Epithelial cell of esophagus (primary cell): ENCODE measurements at places on chromosomes 3 and 15.

GRCh38 chr3:157261000-157261399 is 101.1 kb upstream of the CCNL1 start:
- DNase-seq: no peak

DNA sequence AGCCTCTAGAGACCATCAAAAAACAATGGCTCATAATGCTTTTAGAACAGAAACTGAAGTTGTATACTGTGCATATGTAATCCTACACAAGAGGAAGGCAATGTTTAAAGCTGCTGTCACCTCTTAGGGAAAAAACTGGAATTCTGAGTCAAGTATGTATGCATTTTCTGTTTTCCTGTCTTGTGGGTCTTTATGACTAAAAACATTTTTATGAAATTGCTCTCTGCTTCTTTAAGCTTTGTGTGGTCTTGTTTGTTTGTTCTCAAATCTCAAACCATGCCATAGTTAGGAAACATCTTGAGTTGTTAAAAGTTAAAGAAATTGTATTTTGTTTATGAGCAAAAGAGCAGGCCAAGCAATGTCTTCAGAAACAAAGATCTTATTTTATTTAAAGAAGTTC is 80.9 kb upstream of the SOX2 start:
- peak; percentile 42 for DNase-seq

GRCh38 chr15:80471881-80472280 is 67.7 kb downstream of the ARNT2 start:
- DNase-seq: no peak

DNA sequence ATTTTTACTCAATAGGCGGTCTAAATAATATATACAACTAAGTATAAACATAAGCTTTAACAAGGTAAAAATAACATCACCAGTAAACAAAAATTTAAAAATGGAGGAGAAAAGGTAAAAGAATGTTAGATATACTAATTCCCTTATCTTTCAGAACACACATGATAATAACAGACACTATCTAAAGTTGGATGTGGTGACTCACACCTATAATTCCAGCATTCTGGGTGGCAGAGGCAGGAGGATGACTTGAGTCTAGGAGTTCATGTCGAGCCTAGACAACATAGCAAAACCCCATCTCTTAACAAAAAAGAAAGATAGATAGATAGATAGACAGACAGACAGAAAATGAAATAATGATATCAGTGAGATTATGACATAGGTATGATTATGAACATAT is 85.1 kb downstream of the STAG1 start:
- peak; percentile 12 for DNase-seq

- DNase-seq: no peak
These were observed 242.1 kb downstream of the THSD4 start for GRCh38 chr15:71357321-71357732.

DNA sequence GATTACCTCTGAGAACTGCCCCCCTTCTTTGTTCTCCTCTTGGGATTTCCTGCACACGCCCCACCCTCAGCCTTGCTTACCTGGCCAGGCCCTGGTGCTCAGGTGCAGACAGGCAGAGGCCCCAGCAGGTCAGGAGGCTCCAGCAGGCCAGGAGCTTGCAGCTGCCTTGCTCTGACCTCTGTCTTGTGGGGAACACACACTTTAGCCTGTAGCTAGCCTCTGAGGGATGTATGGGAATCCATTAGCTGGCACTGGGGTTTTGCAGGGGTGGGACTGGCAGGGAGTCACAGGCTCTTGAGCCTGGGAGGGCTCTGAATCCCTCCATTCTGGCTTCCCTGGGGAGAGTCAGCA is 2.7 kb downstream of the SMAD6 start:
- no peak for DNase-seq

GRCh38 chr3:138124188-138124587 is 8.0 kb downstream of the A4GNT start:
- no peak for DNase-seq

DNA sequence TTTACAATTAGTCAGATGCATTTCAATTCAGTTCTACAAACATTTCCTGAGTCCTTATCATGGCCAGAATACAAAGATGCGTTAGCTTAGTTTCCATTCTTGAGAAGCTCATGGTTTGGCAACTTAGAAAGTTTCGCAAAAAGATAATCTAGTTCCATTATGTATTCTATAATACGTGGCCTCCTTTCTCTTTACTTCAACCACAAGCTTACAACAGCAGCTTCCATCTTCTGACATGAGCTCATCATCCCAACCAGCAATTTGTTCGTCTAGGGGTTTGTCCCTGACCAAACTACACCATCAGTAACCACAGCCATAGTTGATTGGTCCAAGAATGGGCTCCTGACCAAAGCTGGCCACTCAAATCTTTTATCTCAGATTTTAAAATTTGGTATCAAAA is 267.6 kb upstream of the TBC1D5 start:
- DNase-seq: no peak

GRCh38 chr3:65173841-65174240 is 486.0 kb upstream of the ADAMTS9 start:
- peak; percentile 9 for DNase-seq
